ENCODE measurements at places on chromosomes 2 and 18. TPM values are rescaled to one million over a fixed set of nuclear protein-coding genes. Genes with fewer than 3 reads are reported as not detected.

SCG2 gene
- polyA plus RNA-seq = not detected

COL5A2 gene
- polyA plus RNA-seq = 2.4 TPM

PLEK gene
- 0.89 TPM for polyA plus RNA-seq

L3MBTL4 gene
- 0.22 TPM for polyA plus RNA-seq

GPR55 gene
- 0.03 TPM for polyA plus RNA-seq

WDR75 gene
- 9.2 TPM for polyA plus RNA-seq

CCT7 gene
- 255 TPM for polyA plus RNA-seq

RMDN2 gene
- polyA plus RNA-seq = 2.1 TPM

KLHL14 gene
- polyA plus RNA-seq = not detected

CRACDL gene
- polyA plus RNA-seq = 0.97 TPM

CFC1 gene
- not detected for polyA plus RNA-seq

ACADL gene
- 6.7 TPM for polyA plus RNA-seq

FAM117B gene
- 0.31 TPM for polyA plus RNA-seq

MAP2 gene
- 0.72 TPM for polyA plus RNA-seq

SERPINB12 gene
- polyA plus RNA-seq = not detected

FN1 gene
- 40.3 TPM for polyA plus RNA-seq

PJVK gene
- polyA plus RNA-seq = 0.72 TPM

MARCO gene
- 2.6 TPM for polyA plus RNA-seq

MAB21L4 gene
- polyA plus RNA-seq = not detected
